Cortex of kidney (tissue), 1 donor: ENCODE measurements at places on chromosomes 7 and 10.

DNA sequence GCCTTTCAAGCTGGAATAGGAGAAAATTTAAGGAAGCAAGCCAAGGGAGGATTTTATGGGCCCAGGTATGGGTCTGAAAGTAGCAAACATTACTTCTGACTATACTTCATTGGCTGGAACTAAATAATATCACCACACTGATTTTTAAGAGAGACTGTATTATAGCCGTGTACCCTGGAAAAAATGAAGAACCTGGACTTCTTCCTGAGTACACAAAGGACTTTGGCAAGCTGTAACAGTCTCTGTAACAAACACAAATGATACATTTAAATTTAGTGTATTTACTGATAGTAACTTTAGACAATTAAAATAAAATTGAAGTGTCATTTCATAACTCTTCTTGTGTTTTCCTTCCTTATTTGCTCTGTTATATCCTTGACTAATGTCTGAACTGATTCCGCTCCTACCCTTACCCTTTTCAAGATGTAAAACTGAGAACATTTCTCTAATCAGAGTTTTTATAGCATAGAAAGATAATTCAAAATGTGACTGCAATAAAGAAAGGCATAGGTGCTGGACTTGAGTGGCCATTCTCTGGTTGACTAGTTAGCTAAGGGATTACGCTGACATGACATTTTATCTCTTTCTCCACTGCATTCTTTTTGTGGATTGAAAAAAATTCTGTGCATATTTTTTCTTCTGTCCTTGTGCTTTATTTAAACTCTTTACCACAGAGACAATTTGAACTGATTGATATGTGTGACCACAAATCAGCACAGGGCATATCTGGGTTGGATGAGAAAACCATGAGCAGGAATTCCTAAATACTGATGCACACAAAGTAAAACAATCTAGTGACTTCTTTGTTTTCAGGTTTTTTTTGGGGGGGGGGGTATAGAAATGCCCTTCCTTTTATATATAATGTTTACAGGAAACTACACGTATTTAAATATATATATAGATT is 349.7 kb downstream of the MDFIC start:
- DNase-seq: no peak

DNA sequence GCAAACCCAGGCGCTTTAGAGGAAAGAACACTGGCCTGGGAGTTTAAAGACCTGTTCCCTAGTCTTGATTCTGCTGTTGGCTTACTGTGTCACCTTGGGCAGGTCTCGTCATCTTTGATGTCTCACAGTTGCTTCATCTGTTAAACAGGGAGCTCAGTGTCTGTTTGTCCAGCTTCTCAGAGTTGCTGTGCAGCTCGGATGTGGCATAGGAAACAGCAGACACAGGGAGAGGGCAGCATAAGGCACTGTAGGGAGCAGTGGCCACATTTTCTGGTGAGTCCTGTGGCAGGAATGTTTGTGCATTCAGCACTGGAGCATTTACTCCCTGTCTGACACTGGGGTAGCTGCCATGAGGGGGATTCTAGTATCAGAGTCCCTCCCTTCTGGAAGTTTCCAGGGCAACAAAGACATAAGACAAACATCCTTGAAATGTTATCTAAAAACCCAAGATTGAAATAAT is 2.0 kb downstream of the REPIN1 start:
- DNase-seq: no peak

DNA sequence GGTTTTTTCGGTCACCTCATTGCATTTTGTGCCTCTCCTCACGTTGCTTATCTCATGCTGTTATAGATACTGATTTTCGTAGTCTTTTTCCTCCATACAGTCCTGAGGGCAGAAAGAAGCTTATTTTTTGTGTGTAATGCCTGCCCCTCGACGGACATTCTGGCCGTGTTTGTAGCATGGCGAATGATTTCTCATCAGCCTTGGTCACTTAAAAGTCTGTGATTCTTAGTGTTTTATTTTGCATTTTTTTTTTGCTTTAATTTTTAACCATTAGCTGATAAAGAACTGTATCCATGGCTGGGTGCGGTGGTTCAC is 469 bp upstream of the NOC3L start:
- no peak for DNase-seq

- DNase-seq: no peak
These were observed 172.8 kb upstream of the AKR1E2 start for GRCh38 chr10:4653160-4653559.

DNA sequence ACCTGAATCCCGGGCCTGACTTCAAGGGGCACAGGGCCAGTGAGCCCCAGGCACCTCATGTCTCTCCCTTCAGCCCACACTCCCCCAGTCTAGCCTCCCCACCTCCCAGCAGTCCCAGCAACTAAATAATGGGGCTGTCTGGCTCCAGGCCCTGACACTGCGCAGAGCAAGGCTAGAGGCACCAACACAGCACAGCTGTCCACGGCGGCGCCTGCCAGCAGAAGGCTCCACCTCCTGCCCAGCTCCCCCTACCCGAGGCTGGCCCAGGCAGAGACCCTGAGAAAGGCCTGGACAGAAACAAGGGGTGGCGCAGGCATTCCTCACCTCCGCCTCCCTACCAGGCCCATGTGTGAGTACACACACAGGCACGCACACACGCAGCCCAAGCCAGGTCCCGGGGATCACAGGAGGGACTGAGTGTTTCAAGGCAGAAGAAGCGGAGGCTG is 6.1 kb downstream of the KCNH2 start:
- no peak for DNase-seq

DNA sequence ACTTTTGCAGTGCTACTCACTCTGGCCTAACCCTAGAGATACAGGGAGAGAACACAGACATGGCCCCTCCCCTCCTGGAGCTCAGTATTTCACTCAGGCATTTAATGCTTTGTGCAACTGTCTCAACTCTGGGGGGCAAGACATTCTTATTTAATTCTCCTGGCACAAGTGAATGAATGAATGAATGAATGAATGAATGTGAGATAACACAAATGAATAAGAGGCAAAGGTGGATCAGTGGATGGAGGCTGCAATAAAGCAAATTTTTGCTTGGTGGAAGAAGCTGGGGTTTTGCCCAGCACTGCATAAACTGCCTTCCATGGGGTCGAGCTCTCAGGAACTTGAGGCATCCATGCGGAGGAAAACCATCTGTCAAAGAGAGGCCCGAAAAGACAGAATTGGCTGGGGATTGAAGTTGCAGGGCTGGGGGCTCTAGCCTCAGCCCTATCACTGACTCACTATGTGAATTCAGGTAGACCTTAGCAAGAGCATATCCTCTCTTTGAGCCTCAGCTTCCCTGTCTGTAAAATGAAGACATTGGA is 441.4 kb upstream of the ZMIZ1 start:
- DNase-seq: no peak
